ENCODE measurements at places on chromosomes 7 and 10.

- DNase-seq, result no peak
Observed at GRCh38 chr10:66564287-66564686, 361.5 kb upstream of the LRRTM3 start.

- DNase-seq, result no peak
Observed at GRCh38 chr7:71482284-71482683, 350.3 kb downstream of the GALNT17 start.

GRCh38 chr7:139845443-139845805 is 16.4 kb downstream of the TBXAS1 start:
- no peak for DNase-seq

DNA sequence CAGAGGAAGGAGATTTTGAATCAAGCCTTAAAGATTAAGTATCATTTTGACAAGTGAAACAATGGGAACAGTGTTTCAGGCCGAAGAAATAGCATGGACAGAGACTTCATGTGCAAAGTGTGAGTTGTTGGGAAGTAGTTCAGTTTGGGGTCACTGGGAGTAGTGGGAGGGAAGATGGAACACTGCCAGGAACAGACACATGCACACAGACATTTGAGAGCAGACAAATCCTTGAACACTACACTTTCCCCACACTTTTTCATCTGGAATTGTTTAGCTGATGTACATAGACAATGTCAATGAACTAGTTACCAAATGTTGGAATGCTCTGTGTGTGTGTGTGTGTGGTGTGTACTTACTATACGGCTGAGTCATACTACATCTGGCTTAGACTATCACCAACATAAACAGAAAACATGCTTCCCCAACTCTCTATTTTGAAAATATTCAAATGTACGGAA is 52.4 kb upstream of the LRRC17 start:
- no peak for DNase-seq

- DNase-seq, result no peak
Observed at GRCh38 chr7:95718577-95719410, 53.6 kb upstream of the DYNC1I1 start.

Measured in transverse colon (tissue), 4 donors.